Neural progenitor cell (in vitro differentiated cells): ENCODE measurements at places on chromosomes 1 and 21.
A peak's percentile ranks its signal among the peaks of the same experiment; 100 is the strongest.

- no peak for DNase-seq
Measured at GRCh38 chr1:213017447-213018273, 2.0 kb upstream of the ANGEL2 start.

DNA sequence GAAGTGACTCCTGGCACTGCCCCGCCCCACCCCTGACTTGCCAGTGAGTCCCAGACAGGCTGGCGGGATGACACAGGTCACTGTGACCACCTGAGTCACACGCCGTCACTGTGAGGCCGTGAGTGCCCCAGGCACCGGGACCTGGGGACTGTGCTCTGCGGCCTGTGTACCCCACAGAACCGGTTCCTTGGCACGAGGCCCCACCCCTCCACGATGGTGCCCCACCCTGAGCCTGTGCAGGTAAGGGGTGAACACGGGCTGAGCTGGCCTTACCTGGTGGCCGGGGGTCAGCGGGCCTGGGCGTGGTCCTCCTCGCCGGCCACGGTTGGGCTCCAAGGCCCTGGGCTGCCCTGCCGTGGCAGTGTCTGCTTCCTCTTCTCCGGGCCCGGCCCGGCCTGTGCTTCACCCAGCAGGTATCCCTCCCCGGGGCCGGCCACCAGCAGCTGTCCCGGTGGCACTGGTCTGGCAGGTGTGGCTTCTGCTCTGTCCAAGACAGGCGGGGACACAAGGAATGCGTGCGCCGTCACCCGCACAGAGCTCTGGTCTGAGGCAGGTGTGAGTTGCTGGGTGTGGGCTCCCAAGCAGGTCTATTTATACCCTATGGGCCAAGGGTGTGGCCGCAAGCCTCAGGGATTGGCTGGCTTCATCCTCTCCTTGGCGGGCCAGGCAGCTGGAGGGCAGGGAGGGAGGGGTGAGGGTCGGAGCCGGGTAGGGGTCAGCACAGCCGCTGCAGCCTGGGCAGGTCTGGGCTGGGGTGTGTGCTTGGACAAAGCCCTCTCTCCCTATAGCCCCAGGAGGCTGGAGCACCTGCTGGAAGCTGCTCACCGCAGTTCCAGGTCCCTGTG lies at the start of gene RNF223:
Gene RNF223, minus strand, starts transcription at position 564 of the 845 bp plus-strand sequence. CDS start 1,740 bp downstream, outside the sequence.
- DNase-seq: no peak

DNA sequence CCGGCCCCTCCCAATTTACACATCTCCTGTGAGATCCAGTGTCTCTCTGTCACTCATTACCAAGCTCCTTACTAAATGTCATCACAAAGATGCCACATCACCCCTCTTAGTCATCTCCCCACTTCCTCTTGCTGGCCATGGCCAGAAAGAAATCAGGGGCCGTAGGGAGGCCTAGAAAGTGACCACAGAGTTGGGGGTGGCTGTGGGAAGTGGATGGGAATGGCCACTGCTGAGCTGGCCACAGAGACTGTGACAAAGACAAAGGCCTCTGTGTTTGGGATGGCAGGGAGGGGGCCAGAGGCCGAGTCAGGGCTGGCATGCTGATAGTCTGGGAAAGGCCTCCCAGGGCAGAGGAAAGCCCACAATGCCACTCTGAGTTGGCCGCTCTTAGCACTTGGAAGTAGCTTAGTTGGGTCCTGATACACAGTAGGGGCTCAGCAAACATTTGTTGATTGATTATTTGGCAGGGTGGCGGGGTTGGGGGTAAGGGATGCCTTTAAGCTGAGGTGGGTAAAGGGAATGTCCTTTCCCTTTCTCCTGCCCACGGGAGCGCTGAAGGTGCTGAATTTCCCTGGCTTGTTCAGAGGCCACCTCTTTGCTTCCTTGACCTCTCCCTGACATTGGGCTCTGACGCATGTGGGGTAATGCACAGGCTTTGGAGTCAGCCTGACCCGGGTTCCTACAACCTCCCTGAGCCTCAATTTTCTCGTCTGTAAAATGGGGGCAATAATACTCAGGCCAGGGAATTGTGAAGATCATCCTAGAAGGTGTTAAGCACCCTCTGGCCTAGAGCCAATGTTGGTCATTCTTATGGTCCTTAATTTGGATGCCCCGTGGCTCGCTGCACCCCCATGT lies 13.2 kb downstream of the NAV1 start:
- no peak for DNase-seq

DNA sequence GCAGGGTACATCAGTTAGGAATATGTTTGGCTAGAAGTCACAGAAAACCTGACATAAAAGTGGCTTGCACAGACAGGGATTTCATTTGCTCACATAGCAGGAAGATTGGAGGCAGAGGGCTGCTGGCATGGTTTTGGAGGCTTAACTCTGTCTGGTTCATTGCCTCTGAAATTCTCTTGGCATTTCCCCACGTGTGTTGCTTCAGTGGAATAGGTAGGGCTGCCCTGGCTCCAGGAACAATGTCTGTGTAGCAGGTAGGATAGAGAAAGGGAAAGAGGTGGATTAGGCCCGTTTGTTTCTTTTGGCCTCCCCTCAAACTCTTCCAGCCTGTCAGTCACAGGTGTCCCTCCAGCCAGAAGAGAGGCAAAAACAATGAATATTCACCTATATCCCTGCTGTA lies 20.5 kb upstream of the SIPA1L2 start:
- DNase-seq: no peak

DNA sequence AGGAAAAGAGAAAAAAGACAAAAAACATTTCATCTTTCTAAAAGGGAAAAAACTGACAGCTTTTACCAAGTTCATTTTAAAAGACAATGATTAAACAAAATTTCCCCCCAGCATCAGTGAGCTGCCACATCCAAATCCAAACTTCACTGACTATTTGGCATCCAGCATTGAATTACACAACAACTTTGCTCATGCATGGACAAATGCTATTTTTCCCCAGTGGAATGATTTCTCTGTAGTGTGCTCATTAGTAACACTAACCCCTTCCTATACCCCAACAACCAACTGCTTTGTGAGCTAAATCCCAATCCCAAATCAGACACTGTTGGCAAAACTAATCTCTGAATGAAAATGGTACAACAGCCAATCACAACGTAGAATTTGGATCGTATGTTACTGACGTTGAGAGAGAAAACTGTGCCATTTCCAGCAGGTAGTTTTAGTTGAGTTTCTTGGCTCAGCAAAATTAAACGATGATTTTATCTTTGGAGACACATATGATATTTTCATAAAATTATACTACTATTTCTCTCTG lies 37.9 kb downstream of the PIK3R3 start:
- DNase-seq: no peak

GRCh38 chr1:96183928-96184327 lies 537.7 kb upstream of the PTBP2 start:
- no peak for DNase-seq

GRCh38 chr1:233376382-233377110 lies 49.0 kb downstream of the MAP3K21 start:
- DNase-seq: no peak

DNA sequence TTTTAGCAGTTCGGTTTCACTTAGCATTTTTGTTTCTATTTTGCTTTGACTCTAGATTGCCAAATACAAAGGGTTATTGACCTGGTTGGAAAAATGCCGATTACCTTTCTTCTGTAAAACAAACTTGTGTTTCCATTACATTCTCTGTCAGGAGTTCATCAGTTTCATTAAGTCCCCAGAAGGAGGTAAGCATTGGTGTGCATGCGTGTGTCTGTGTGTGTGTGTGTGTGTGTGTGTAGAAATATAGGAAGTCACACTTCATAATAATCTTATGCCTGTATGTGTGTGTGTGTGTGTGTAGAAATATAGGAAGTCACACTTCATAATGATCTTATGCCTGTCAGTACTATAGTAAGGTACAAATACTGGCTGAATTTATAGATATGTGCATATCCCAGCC lies 10.0 kb downstream of the RGSL1 start:
- no peak for DNase-seq

DNA sequence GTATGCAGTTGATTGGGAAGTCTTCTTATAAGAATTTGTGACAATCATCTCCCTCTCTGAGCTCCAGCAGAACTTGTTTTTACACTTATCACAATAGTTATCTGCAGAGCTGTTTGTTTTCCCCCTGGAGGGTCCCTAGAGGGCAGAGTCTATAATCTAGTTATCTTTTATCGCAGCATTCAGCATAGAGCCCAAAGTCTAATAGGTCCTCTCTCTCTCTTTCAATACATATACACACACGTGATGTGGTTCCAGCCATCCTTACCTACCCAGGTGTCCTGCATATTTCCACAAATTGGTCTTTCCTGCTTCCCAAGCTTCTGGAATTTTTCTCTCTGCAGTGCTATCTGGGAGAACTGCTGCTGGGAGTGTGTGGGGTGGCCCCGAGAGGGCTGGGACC lies 229.6 kb upstream of the KIAA0040 start:
- DNase-seq: no peak

GRCh38 chr1:55445416-55445815 lies 230.3 kb upstream of the USP24 start:
- no peak for DNase-seq

- peak; percentile 58 for DNase-seq
Measured at GRCh38 chr21:32717851-32718316, 9.9 kb downstream of the SYNJ1 start.

DNA sequence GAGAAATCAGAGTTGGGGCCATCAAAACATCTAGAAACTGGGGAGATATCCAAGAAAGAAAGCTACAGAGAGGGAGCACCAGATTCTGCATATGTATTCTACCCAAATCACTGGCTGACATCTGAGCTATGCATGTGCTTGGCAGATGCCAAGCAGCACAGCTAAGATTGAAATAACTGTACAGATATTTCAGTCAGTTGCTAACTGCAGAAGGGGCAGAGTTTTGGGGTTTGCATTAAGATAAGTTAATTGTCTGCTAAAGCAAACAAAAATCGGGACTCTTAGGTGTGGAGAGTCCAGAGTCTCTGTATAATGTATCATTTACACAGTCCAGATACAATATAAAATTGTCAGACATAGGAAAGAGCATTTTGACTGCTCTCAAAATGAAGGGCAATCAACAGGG lies 437.1 kb downstream of the PTBP2 start:
- DNase-seq: no peak

- no peak for DNase-seq
Measured at GRCh38 chr1:100077531-100077930, 55.2 kb downstream of the SASS6 start.

DNA sequence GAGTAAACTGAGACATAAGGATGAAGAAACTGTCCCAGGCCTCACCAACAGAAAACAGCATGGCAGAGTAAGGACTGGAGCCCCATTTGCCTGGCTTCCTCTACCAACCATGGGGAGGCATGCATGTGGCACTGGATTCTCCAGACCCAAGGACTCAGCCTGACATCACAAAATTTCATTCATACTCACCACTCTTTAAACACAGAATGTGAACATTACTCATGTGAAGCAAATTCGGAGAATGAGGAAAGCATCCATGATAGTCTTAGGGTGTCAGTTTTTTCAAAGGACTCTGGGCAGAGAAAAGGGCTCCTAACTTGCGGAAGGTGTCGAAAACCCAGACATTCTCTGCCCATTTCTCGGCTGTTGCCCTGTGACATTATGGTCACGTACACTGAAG lies 83.9 kb downstream of the PCNX2 start:
- no peak for DNase-seq

DNA sequence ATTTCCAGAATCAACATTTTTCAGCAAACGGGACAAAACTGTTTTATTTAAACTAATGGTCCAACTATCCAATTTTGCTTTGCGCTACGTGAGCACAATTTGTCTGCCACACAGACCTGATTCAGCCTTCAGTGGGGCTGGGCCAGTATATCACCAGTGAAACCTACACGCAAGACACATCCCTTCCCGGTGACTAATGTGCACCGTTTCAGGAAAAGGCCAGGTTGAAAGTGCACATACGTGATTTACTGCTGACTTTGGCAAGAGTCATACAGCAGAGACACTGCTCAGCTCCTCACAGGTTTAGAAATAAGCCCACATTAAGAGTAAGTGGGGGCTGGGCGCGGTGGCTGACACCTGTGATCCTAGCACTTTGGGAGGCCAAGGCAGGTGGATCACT lies 5.1 kb upstream of the TMEM51 start:
- no peak for DNase-seq

- DNase-seq: no peak
Measured at GRCh38 chr21:16578912-16579311, 849.1 kb downstream of the USP25 start.

DNA sequence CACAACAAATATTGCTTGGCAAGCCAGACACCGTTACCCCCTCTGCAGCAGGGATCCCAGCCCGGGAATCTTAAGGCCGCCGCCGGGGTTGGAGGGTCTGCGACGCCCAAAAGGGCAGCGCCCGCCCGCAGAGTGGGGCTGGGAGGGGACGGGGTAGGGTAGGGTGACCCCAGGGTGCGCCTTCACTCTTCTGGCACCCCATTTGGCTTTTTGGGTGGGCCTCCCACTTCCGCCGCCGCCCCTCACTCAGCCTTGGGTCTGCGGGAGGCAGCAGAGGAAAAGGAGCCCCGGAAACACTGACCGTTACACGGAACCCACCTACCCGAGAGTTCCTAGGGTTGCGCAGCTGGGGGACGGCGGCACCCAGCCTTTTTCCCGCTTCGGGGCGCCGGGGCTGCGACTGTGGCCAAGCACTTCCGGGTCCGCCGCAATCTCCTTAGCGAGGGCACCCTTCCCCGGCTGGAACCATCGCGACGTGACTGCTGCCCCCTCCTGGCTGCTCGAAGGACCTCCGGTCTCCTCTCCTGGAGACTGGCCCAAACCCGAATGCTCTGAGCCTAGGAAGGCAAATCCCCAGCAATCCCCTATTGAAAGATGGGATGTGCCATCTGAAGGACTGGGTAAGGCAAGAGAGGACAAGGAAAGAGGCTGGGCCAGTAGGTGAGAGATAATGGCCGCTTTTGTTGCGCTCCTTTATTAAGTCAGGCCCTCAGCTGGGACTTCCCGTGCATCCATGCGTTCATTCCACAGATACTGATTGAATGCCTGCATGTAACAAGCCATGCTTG lies at the start of gene PIGC:
Gene PIGC, minus strand, starts transcription at position 404 of the 788 bp plus-strand sequence. CDS start 1,447 bp downstream, outside the sequence.
- peak; percentile 93 for DNase-seq

DNA sequence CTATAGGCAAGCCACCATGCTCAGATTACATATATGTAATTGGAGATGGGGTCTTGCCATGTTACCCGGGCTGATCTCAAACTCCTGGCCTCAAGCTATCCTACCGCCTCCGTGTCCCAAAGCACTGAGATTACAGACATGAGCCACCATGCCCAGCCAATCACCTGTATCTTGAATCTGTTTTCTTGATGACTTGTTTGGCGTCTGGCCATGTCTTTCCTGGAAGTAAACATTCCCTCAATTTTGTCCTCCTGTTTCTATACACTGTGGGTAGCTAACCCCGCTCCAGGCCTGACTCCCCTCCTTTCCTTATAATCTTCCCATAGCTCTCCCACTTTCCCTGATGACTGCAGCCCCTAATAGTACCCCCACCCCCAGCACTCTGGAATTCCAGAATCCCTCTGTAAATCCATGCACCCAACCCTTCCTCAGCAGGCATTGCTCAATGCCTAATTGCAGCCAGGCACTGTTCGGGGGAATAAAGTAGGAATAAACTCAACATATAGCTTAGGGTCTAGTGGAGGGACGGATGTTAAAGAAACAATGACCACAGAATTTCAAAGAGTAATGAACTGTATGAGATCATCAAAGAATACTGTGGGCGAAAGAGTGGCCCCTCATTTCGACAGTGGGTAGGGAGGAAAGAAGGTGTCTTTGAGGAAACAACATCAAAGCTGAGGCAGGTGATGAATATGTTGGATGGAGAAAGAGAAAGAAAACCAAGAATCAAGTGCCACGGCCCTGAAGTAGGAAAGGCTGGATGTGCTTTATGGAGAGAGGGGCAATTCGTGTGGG lies 161.5 kb downstream of the ADSS2 start:
- DNase-seq: no peak
